AG09319 (cell line): ENCODE measurements at places on chromosomes 2 and 18.

DNA sequence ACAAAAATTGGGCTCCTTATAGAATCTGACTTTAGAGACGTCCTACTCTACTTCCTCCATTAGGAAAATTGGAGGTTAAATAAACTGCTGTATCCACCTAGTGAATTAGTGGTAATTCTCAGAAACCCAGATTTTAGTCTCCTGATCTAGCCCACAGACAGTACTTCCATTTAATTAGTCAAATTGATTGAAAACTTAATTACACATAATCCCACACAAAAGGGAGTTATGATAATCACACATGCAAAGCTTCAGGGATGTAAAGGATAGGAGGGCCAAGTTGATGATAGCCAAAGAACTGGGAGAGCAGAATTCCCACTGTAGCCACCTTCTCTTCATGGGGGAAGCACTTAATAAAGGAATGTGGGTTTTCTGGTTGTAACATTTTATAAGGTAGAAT is 471.9 kb downstream of the TMEM182 start:
- DNase-seq = no peak

GRCh38 chr18:1708006-1708405 is 803.3 kb downstream of the ADCYAP1 start:
- no peak for DNase-seq

- no peak for DNase-seq
Observed at GRCh38 chr2:8248623-8248957, 433.3 kb upstream of the ID2 start.

GRCh38 chr18:61596296-61596695 is 263.1 kb downstream of the CDH20 start:
- no peak for DNase-seq

DNA sequence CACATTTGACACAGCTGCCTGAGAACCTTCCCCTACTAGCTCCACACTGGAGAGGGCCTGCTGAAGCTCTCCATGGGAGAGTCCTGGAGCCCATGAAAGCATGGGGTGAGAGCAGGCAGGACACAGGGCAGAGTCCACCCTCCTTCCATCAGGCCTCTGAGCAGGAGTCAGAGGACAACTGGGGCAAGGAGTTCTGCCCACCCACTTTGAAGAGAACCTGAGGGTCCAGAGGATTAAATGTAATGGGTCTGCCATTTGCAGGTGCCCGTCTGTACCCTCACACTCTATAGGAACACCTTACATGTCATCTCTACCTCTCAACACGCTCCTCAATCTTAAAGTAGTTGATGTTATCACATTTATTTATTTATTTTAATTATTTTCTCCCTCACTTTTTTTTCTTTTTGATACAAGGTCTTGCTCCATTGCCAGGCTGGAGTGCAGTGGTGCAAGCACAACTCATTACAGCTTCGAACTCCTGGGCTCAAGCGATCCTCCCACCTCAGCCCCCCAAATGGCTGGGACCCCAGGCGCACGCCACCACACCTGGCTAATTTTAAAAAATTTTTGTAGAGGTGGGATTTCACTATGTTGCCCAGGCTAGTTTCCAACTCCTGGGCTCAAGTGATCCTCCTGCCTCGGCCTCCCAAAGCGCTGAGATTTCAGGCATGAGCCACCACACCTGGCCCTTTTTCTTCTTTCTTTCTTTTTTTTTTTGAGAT is 10.2 kb downstream of the ADRA2B start:
- DNase-seq = no peak

DNA sequence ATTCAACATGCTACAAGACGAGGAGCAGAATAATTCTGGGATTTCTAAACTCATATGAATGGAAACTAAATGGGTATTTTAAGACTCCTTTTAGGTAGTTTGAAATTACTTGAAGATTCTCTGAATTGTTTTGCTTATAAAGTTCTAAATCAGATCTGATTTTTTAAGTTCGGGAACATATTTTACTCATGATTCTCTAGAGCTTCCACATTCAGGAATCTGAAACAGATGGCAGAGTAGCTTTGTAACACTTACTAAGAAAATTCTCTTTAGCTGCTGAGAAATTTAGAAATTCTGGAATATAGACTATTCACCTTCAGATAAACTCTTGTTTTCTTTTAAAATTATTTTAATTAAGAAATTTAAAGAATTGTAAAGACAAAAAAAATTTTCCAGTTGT is 13.7 kb downstream of the RBBP8 start:
- DNase-seq = no peak

GRCh38 chr2:42800461-42800962 is 8.1 kb upstream of the HAAO start:
- DNase-seq = no peak

DNA sequence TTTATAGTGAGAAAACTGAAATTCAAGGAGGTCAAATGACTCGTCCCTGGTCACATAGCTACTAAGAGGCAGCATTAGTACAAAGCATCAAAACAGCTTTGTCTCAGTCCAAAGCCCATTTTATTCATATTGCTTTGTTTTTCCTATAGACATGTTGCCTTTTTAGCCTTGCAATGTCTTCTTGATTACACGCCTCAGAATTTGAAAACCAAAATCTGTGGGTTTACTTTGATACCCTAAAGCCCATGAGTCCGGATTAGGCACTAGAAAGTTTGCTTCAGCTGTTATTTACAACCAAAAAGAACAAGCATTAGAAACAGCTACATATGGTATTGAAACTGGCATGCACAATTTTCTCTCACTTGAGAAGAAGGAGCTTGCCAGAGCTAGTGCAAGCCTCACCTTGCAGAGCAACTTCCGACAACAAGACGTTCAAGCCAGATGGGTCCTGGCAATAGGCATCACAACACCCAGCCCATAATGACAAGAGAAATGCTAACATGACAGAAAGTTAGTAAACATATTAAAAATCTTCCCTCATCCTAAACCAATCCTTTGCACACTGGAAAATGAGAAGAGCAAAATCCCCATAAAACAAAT is 276.8 kb downstream of the RIT2 start:
- no peak for DNase-seq

DNA sequence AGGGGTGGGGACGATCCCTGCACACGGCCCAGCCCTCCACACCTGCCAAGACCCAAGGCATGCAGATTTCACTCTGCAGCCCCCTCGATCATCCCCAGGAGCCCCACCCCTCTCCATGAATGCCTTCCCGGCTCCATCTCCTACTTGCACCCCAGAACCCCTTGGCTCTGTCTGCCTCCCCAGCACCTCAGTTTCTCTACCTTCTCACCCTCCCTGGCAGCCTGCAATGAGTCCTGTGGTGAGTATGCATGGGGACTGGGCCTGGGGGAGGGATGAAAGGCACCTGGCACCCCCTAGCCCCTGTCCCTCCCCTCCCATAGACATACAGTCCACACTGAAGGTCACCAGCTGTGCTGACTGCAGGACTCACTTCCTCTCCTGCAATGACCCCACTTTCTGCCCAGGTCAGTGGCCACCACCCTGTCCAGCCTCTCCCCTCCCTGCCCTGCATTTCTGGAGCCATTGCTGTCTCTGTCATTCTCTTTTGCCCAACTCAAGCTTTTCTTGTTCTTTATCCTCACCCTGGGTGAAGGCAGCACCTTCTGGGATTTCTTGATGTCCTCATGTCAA is 1.0 kb downstream of the TEX51 start:
- DNase-seq = no peak

GRCh38 chr2:150605664-150606063 is 118.2 kb upstream of the RND3 start:
- no peak for DNase-seq

GRCh38 chr2:240216167-240216566 is 75.7 kb upstream of the OTOS start:
- DNase-seq = no peak

DNA sequence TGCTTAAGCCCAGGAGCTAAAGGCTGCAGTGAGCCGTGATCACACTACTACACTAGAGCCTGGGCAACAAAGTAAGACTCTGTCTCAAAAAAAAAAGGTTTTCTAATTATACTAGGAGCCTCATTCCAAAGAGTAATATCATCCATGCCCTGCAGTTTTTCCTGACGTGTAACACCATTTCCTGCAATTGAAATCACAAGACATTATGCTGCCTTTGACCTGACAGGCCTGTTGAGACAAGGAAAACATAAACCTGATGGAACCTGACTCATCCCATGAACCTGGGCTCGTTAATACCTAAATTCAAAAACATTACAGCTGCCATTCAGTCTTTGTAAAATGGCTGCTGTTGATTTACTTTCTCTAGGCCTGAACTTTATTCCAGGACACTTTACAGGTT is 58.7 kb upstream of the PEX13 start:
- no peak for DNase-seq

DNA sequence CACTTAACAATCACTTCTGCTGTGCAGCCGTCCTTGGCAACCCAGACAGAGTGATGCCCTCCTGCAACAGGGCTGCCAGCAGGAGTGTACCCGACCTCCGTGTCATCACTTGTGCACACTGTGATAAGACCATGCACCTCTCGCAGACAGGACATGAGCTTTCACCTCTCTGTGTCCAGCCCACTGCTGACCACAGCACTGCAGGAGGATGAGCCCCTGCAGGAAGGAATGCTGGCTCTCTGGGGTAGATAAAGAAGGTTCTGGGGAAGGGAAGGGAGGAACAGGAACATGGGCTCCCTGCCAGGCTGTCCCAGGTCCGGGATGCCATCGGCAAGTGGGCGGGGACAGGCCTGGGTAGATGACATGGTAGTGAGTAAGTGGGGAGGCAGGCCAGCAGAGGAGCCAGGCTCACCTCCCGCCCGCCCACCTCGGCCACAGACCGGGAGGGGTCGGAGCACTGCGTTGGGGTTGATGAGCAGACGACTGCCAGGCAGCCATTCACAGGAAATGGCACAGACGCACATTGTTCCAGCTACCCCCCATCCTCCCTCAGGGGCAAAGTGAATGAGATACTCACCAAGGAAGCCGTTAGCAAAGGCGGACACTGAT is 18.6 kb upstream of the COL6A3 start:
- DNase-seq = no peak

DNA sequence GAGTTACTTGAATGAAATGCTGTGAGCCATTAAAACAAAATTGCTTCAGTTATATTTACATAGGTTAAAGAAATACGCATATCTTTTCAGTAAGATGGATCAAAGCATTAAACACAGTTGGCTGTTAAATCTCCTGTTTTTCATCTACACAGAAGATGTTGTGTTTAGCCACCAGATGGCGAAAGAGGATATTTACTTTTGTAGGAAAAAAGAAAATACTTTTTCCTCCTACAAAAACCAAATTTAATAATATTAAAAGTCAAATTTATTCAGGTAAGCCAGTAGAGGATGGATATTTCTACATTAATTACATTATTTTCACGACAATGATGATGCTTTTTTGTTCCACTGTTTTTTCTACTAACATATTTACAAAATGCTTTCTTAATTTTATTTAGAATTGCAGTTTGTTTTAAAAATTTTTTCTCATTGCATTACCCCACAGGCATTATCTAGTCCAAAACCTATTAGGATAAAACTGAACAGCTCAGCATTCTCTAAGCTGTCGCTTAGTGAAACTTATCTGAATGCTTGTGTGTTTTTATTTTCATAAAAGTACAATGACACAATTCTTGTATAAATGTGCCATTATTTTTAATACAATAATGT is 173.7 kb downstream of the ASXL3 start:
- DNase-seq = no peak

GRCh38 chr2:150517951-150518680 is 30.6 kb upstream of the RND3 start:
- no peak for DNase-seq

GRCh38 chr2:64288321-64289193 is 144.3 kb upstream of the PELI1 start:
- DNase-seq = peak; percentile 68

DNA sequence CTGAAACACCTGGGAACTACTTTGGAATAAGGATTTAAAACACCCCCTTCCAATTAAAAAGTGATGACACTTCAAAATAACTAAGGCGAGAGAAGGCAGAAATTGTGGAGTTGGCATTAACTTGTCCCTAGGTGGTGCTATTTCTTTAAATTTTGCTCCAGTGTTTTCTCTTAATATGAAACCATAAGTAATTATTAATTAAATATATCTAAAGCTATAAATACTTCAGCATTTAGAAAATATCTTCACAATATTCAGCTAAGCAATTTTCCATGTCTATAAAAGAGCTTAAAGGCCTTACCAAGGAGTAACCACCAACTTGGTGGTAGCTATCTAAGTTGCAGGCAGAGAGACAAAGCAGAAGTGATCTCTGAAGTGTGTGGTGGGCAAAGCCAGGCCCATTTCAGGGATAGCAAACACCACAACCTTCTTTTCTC is 186.8 kb upstream of the PGAP1 start:
- no peak for DNase-seq

- no peak for DNase-seq
Observed at GRCh38 chr2:201952187-201952586, 81.5 kb upstream of the FZD7 start.

- no peak for DNase-seq
Observed at GRCh38 chr2:128820452-128820851, 501.8 kb upstream of the HS6ST1 start.

- DNase-seq = no peak
Observed at GRCh38 chr2:114248648-114249047, 193.8 kb upstream of the DPP10 start.

- DNase-seq = no peak
Observed at GRCh38 chr2:46703588-46703987, 212.0 kb downstream of the MCFD2 start.

- DNase-seq = no peak
Observed at GRCh38 chr2:220893411-220893810, 678.7 kb downstream of the EPHA4 start.
